ENCODE measurements at places on chromosomes 16 and 17.

DNA sequence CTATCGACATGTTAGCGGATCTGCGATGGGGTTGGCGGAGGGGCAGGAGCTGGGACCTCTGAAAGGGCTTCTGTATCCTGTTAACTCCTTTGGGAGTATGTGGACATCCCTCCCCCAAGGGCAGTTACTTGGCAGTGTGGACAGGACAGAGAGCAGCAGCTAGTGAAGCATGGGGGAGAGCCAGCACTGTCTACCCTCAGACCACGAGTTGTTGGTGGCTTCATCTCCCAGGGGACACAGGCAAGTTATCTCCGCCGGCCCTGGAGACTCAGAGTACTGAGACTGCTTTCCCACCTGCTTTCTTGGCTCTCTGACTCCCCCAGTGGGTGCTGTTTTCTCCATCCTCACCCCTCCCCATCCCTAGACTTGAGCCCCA is 5.3 kb upstream of the GFAP start:
- no peak for DNase-seq

DNA sequence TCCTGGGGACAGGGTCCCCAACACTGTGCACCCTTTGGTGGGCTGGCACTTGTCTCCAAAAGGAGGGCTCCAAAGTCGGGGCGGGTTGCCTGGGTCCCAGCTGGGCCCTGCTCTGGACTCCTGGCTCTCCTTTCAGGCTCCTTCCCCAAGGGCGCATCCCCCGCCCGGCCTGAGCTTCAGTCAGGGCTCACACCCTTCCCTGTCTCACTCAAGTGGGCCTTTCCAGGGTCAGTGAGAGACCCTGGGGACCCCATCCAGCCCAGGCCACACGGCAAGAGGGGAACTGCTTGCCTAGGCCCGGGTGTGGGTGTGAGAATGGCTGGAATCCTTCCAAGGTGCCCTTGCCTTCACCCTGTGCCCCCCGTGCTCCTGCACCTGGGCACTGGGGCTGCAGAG is 41.8 kb upstream of the SLC38A10 start:
- DNase-seq = no peak

- DNase-seq = no peak
Observed at GRCh38 chr17:14737984-14738651, 437.2 kb downstream of the HS3ST3B1 start.

- DNase-seq = no peak
Observed at GRCh38 chr17:1029196-1029921, 32.4 kb downstream of the TIMM22 start.

DNA sequence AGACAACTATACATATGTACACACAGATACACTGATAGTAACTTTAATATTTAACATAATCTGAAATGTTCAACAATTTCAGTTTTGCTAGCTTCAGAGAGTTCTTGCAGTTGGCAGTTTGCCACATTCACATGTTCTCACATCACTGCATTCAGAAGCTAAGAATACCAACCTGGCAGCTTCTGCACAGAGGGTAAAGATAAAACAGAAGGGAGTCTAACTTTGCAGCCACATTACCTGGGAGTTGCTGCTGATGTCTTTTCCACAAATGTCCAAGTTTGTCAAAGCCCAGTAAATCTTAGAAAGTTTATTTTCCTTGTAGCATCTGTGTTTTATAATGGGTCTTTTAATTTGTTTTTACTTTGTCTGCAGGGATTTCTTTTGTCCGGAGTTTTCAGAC is 332.0 kb downstream of the BCAS3 start:
- DNase-seq = no peak

DNA sequence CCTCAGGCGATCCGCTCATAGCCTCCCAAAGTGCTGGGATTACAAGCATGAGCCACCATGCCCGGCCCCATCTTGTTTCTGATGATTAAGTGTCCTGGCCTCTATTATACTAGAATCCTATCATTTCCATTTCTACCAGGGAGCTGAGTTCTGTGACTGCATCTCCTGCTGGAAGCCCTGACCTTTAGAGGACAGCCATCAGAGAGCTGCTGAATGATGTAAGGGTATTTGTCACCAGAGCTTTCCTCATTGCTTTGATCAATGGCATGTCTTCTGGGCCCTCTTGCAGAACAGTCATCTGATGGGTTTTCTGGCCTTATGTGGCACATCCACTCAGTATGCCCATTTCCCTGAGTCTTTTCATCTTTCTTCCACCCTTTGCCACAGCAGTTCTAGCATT is 39.9 kb downstream of the PSMD12 start:
- DNase-seq = no peak

DNA sequence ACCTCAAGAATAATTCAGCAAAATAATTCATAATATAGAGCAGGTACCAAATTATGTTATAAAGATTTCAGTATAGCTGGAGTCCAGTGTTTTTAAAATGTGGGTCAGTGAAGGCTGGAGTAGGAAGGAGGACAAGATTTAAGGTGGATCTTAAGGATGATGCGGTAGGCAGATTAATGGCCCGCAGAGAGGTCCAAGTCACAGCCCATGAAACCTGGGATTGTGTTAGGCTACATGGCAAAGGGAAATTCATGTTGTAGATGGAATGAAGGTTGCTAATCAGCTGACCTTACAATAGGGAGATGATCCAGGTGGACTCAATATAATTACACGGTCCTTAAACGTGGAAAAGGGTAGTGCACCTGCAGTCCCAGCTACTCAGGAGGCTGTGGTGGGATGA is 6.2 kb upstream of the IRF8 start:
- no peak for DNase-seq

- no peak for DNase-seq
Observed at GRCh38 chr17:66949501-66949900, 15.0 kb upstream of the CACNG4 start.

DNA sequence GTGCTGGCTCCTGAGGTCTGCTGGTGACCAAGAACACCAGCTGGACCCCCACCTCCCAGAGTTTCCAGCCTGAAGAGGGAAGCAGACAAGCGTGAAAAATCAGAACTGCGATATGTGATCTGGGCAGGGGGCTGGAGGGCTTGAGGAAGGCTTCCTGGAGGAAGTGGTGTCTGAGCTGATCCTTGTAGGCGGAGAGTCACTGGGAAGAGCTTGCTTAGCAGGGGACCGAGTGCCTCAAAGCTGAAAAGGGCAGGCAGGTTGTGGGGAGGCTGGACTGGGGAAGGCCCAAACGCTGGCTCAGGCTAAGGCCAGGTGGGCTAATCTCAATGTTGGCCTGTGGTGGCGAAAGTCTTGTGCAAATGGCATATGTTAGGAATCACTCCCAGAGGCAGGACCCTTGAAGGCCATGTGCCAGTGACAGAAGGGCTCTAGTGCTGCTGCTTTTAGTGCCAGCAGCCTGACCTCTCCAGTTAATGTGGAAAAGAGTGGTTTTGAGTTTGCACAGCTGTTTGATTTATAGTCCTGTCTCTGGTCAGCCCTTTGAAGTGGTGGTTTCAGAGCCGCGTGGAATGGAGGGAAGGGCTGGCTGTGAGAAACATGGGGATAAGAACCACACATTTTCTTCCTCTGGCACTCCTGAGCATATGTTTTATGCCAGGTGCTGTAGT is 85.3 kb upstream of the LGALS9 start:
- DNase-seq = no peak

DNA sequence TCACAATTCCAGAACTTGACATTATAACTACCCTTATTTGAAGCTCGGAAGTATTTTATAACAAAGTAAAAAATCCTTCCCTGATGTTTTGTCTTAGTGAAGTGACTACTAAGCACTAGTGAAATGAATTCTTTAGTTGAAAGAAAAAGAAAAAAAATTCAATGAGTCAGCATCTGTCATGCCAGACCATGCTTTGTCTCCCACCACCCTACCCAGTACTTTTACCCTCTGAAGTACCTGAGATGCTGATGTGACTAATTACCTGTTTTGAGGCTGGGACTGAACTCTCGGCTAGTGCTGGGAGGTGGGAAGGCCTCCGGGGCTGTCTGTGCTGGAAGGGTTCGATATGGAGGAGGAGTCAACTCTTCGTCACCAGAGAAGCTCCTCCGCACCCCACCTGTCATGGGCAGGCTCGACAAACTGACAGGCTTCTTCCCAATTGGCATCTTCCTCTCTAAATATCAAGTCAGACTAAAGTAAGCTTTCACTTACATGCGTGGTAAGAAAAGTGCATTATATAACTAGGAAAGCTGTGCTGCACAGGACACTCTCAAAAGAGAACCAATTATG is 19.6 kb downstream of the NME2 start:
- DNase-seq = no peak

DNA sequence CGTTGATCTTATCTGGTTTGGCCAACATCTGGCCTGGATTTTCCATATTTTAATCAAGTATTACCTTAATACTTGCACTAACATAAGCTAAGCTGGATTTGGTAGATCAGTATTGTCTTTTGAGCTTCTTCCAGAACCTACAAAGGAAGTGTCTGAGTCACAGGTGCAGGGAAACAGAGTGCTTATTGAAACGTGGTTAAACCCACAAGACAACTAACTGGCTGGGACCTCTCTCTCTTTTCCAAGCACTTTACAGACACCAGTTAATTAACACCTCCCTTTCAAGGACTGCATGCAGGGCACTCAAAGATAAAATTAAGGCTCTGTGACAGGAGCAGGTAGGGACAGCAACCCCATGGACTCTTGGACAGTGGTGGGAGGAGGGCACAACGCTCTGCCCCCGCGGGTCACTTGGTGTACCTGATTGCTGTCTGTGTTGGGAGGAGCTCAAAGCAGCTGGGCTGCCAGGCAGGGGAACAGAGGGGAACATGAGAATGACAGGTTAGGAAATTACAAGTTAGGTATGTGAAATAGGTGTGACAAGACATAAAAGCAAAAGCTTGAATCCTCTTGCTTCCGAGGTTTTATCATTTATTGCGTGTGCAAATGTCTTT is 133.7 kb upstream of the MON1B start:
- DNase-seq = no peak

GRCh38 chr16:90046971-90047713 is 27.9 kb upstream of the DBNDD1 start:
- no peak for DNase-seq

GRCh38 chr17:80262291-80262690 is 1.6 kb downstream of the RNF213 start:
- DNase-seq = no peak

GRCh38 chr16:13378151-13378550 is 476.8 kb downstream of the SHISA9 start:
- no peak for DNase-seq

- DNase-seq = no peak
Observed at GRCh38 chr16:18958621-18959029, 25.1 kb upstream of the TMC7 start.

DNA sequence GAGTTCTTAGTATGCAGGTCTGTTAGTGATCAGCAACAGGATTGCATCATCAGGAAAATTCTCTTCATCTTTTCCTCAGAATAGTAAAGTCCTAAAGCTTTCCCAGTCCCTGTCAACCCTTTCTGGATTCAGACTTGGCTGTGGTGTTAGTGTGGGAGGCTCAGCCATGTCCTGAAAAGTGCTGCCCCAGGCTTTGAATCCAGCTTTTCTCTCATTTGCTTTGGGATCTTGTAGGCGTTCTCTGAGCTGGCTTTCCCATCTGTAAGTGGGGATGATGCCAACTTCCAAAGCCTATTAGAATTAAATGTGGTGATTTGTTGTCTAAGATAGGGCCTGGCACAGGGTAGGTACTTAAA is 3.0 kb downstream of the ALKBH5 start:
- no peak for DNase-seq

- no peak for DNase-seq
Observed at GRCh38 chr17:42895185-42895555, 5.4 kb upstream of the G6PC1 start.

DNA sequence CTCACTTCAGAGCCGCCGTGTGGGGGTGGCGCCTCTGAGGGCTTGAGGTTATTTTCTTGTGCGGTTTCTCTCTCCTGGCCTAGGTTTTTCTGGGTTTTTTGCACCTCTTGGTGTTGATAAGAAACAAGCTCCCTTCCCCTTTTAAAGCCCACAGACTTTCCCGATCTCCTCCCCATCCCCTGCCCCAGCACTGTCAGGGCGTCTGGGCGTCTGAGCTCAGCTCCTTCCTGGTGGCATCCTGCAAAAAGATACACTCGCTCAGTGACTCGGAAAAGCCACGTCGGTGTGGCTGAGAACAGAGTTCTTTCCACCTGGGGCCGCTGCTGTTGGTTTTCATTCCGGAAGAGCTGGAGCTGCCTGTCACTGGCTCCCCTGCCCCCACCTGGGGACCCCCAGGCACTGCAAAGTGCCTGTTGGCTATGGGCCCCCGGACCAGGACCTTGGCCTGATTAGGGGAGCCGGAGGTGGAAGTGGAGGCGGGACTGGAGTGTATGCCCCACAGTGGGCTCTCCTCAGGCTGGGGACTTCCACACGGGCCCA is 14.5 kb downstream of the BAIAP2 start:
- no peak for DNase-seq

DNA sequence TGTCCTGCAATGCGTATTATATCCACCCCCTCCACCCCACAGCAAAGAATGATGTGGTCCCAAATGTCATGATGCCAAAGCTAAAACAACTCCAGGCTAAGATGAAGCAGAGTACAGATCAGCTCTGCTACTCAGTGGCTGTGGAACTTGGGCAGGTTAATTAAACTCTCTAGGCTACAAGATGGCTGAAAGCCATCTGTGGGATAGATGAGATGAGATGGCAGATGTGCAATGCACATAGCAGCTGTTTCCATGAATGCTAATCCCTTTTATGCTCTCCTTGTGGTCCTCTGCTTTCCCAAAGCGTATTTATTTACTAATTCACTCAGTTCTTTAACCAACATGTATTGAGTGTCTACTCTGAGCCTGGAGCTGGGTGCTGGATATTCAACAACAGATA is 114.4 kb downstream of the GRIN2A start:
- no peak for DNase-seq

DNA sequence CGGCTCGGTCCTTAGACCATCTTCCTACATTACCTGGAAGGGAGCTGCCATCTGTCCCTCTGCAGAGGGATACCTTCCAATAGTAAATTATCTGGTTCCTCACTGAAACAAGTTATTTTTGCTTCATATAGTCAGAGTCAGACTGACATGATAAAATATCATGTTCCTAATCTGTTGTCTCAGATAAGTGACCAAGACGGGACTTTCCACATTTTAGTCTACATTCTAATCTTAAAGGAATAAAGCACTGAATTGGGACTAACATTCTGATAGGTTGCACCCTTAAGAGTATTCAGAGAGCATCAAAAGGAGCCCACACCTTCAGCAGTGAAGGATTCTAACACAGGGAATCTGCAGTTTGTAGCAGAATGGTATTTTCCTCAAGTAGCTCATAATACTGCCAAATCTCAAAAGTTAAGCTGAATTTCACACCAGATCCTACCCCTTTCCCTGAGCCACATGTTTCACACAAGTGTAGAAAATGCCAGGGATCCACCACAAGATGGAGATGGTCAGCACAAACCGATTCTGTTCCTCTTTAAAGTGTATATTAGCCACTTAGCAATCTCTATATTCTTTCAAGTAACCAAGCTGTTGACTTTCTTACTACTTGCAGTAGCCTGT is 13.4 kb downstream of the GINS2 start:
- DNase-seq = no peak
